Mucosa of gallbladder (tissue), 1 donor: ENCODE measurements at places on chromosomes 7 and 10. TPM values are rescaled to one million over a fixed set of nuclear protein-coding genes. Genes with fewer than 3 reads are reported as not detected.

Gene DDC
- total RNA-seq: 1.7 TPM

Gene LIPN
- total RNA-seq: not detected

Gene CALHM3
- total RNA-seq: not detected

DNA sequence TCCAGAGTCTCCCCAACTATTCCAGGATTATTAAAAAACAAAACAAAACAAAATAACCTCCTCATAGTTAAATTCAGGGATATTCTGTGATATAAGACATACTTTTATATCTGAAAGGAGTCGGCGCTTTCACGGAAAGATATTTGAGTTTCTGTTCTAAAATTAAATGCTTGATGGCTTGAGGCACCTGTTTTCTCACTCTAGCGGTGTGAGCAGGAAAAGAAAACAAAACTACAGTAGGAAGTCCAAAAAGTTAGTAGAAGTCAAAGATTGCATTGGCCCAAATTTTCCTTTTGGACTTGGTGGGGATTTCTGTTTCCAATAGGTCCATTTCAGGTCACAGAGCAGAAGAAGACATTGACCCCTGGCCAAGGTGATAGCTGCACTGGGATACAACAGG lies 716.1 kb upstream of the POT1 start:
- no peak for DNase-seq

DNA sequence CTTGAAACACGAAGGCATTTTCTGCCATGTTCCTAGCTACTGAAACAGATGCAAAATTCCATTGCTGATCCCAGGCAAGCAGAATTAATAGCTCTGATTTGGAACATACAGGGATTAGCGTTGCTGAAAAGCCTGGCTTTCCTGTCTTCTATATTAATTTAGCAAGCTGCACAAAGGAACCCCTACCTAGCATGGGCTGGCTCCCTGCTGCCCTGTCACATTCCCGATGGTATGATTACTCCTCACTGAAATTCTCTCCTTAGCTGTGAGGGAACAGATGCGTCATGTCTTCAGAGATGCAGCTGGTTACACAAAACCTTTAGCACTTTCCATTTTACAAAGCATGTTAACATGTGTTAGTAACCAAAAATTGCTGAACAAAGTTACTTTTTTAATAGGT lies 878.9 kb downstream of the TYW1 start:
- DNase-seq: no peak

GRCh38 chr10:63320683-63321082 lies 145.1 kb downstream of the JMJD1C start:
- DNase-seq: no peak

DNA sequence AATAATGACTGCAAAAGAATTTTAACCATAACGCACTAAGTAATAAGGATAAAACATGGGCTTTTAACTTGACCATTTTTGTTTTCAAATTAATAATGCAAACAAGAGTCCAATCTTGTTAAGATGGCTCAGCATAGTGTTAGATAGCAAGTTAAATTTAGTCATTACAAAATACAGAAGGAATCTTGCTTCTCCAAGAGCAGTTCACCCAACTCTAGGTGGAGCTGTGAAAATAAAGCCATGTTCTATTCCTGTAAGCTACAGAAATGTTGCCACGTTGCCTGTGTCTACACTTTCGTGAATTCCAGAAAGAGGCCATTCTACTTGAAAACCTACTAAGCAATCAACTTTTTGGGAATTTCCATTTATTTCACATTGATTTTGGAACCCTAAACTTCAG lies 191.9 kb downstream of the SFMBT2 start:
- DNase-seq: no peak
